ENCODE measurements at places on chromosomes 2 and 18.

DNA sequence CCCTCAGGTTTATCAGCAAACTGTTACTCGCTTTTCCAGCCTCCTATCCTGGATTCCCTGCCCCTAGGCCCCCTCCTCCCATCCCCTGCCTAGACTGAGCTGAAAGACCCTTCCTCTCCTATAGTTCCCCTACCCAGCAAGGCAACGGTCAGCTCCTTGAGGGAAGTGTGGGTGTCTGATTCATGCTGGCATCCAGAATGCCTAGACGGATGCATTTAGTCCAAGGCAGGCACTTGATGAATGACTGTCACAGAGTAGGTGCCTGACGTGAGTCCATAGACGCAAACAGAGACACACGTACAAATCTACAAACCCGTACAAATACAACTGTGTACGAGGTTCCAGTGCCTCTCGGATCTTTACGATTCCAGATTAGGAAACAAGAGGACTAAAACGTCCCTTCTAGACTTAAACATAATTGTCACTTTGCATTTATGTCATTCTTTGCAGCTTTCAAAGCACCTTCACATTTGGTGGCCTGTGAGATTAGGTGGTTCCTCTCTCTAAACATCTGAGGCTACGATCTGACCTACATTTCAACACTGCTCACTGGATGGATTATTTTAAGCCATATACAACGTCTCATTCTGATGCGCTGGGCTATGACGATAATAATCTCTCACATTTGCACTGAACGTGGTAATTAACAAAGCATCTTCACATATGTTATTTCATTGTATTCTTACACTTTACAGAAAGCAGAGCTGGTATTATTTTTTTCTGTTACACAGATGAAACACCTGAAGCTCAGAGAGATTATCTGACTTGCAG, 36.7 kb downstream of the DNMT3A start:
- no peak for DNase-seq

GRCh38 chr18:32277549-32277948, 87.7 kb downstream of the MEP1B start:
- no peak for DNase-seq

- DNase-seq, result no peak
Measured at GRCh38 chr2:239826376-239826775, 198.8 kb downstream of the NDUFA10 start.

DNA sequence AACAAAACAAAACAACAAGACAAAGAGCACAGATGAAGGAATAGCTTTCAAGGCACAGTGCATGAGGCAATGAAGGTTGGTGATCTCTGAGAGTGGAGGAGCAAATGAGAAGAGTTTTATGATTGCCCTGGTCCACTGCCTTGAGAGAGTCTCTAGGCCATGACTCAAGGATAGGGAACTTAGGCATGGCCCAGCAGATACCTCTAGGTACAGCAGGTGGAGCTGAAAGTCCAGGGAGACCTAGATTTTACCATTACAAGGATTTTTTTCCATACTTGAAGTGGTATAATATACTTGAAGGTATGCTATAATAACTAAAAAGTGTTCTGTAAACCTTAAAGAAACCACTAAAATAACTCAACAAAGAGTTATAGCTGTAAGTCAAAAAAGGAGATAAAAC, 239.5 kb upstream of the KLHL29 start:
- no peak for DNase-seq

DNA sequence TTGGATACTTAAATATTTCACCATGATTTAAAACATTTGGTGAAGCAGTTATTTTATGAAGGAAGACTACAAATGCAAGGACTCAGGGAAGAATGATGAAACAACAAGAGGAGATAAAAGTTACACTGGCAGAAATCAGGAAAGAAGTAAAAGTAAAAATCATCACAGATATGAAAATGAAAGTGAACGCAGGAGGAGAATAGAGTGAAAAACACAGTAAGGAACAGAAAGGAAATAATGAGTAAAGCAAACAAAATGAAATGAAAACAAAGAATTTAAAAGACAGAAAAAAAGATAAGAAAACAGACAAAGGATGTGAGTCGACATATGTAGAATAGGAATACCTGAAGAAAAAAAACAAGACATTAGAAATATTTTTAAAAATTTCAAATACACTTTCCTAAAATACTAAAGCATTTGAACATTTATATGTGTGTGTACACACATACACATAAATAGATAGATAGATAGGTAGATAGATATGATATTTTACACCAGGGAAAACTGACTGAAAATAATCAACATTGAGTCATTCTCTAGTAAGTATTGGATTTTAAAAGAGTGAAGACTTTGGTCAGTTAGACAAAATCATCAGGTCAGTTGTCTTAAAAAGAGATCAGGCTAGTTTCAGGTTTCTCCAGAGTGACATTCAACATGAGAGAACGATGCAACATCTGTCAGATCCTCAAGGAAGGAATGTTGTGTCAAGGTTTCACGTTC, 12.1 kb upstream of the KDSR start:
- DNase-seq, result no peak

GRCh38 chr2:172098650-172099471, 3.8 kb downstream of the DLX2 start:
- DNase-seq, result no peak

DNA sequence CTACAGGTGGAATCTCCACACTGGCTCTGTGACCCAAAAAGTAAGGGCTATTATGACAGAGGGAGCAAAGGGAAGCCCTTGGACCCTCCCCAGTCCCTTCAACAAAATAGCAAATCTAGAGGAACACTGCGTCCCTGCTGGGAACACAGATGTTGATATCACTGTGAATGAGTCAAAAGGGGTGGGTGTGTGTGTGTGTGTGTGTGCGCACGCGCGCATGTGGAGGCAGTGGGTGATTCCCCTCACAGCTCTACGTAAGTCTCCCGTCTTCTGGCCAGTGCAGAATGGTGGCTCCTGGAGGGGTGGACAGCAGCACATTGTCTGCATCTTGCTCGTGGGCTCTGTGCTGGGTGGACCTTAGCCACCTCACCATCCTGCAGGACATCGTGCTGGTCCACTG, 7.8 kb upstream of the C2orf72 start:
- DNase-seq, result no peak

GRCh38 chr2:233033672-233034071, 1.2 kb downstream of the NEU2 start:
- DNase-seq, result no peak

GRCh38 chr2:240642061-240642805, 17.0 kb downstream of the GPR35 start:
- no peak for DNase-seq

DNA sequence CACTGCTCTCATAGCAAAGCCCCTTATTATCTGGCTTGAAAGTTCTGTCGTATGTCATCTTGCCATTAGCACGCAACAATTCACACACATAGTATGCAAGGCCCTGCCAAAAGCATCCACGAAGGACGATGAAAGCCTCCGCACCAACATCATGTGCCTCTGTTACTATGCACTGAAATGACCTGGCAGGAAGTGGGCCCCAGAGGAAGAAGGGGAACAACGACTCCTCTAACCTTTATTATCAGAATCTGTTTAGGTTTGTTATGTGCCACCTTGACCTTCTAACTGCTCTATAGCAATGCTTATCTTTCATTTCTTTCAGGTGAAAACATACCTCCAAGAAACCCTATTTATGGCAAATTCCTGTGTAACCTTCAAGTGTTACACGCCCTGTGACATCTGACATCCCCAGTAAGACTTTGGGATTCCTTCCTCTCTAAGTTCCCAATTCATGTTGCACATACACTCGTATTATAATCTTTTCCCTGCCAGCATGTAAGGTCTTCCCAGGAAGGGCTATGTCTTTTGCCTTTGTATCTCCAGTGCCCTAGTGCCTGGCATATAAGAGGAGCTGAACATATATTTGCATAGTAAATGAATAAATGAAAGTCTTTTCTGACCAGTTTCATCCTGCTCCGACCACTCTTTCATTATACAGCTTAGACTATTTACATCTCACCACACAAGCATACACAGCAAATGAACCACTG, 7.0 kb upstream of the NDUFV2 start:
- no peak for DNase-seq

- no peak for DNase-seq
Measured at GRCh38 chr2:10922307-10923007, 10.7 kb downstream of the KCNF1 start.

DNA sequence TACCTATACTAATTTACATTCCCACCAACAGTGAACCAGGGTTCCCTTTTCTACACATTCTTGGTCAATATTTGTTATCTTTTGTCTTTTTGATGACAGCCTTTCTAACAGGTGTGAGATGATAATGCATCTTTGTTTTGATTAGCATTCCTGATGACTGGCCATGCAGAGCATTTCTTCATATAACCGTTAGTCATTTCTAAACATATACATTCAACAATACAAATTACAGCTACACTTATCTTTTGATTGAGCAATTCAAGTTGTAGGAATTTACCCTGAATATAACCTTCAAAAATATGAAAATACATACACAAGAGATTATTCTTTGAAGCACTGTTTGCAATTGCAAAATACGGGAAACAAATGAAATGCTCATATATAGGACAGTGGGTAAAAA, 94.9 kb downstream of the TMEM131 start:
- DNase-seq, result no peak

GRCh38 chr2:228600265-228600664, 418.8 kb upstream of the SPHKAP start:
- no peak for DNase-seq

DNA sequence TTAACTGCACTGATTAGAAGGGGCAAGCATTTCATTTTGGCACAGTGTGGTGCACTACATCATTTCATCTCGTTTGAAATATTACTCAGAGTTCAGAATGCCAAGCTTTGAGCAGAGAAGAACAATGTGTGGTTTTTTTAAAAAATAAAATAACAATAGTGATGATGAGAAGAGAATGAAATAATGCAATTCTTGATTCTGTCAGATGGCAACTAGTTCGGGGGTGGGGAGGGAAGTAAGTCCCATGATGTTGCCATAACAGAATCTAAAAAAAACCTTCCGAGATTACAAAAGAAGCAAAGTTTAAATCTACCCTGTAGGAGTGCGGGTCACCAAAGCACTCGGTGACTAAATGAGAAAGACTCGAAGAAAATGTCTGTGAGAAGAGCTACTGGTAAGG, 490.4 kb downstream of the NR4A2 start:
- DNase-seq, result no peak

DNA sequence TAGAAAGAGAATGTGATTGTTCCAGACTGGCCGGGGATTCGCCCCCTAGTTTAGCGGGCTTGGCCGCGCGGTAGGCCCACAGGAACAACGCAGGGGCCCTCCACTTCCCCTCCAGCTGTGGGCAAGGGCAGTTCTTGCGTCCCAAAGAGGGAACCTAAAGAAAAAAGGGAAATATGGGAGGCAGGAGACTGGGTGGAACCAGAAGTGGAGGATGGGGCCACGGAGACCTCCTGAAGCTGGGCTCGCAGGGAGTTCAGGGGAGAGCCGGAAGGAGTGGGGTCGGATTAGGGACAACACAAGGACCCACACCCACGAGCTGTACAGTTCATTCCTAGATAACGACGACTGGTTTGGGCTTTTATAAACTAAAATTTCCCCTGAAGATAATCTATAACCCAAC, 18.2 kb downstream of the GNLY start:
- DNase-seq, result no peak

GRCh38 chr18:76496194-76496890, 1.3 kb upstream of the ZNF516 start:
- no peak for DNase-seq

DNA sequence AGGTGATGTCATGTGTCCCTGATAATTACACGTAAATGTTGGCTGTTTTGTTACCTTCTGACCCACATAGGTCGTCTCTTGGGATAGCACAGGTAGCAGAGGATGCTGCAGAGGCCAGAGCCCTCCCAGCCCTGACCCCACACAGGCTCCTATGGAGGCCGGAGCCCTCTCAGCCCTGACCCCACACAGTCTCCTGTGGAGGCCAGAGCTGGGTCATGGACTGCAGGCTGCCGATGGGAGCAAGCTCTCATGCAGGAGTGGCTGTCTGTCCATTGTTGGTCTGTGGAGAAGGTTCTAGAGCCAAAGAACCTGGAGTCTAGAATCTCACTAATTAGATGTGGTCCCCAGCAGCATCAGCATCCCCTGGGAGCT, 155.5 kb downstream of the LDLRAD4 start:
- no peak for DNase-seq

DNA sequence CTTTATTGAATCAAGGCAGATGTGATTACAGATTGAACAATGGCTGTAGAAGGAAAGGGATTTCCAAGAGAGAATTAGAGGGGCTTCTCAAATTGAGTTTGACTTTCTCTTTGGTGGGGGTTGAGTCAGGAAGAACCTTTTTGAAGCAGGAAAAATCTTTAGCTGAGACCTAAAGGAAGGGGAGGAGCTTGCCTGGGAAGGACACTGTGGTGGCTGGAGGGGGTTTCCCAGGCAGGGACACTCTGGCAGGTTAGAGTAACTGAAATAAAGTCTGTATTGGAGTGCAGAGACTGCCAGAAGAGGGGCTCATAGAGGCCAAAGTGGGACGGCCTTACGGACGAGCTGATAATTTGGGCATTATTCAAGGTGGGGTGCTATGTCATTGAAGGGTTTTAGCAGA, 69.3 kb downstream of the NEDD4L start:
- DNase-seq, result no peak

DNA sequence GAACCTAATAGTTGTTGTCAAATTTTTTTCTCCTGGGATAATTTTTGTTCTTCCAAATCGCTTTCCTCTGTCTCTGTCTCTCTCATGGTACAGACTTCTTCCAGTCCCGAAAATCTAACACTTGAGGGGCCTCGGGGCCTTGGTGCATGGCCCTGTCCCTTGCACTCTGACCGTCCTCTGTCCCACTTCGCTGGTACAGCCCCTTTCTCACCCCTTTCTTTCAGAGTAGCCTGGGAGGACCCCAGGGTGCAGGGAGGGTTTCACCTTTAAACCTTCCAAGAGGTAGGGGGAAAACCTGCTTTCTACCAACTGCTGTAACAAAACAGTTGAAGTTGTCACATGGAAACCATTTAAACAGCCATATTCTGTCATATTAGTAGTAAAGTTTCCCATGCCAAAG, 22.2 kb upstream of the FAHD2A start:
- no peak for DNase-seq

Data from cortex of kidney (tissue), 1 donor.